Muscle of back (tissue), 13 donors: ENCODE measurements at places on chromosomes 1 and 21.

DNA sequence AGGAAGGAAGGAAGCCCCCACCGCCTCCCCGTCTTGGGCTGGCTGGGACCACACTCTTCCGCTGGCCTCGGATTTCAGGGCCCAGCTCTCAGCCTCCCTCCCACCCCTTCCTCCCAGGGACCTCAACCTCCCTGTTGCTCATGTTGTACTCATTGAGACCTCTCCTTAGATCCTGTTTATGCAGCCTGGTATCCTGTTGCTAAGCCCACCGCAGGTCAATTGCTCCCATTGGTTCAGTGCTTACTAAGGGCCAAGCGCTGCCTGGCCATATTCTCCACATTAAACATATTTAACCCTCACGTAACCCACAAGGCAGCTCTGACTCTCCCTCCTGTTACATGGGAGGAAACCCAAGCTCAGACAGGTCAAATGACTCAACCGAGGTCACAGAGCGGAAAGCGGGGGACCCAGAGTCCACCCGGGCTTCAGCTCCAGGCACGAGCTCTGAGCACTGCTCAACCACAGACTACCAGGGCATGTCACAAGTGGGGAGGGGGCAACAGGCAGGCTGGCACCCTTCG lies 23.2 kb upstream of the H6PD start:
- no peak for DNase-seq

GRCh38 chr1:3858231-3858981 lies 1.1 kb downstream of the DFFB start:
- DNase-seq = peak; percentile 45

GRCh38 chr1:64302194-64302593 lies 98.8 kb downstream of the UBE2U start:
- no peak for DNase-seq

GRCh38 chr1:176919386-176920378 lies 244.8 kb downstream of the ASTN1 start:
- no peak for DNase-seq

- DNase-seq = no peak
Measured at GRCh38 chr1:117565745-117566455, 39.9 kb upstream of the TENT5C start.

DNA sequence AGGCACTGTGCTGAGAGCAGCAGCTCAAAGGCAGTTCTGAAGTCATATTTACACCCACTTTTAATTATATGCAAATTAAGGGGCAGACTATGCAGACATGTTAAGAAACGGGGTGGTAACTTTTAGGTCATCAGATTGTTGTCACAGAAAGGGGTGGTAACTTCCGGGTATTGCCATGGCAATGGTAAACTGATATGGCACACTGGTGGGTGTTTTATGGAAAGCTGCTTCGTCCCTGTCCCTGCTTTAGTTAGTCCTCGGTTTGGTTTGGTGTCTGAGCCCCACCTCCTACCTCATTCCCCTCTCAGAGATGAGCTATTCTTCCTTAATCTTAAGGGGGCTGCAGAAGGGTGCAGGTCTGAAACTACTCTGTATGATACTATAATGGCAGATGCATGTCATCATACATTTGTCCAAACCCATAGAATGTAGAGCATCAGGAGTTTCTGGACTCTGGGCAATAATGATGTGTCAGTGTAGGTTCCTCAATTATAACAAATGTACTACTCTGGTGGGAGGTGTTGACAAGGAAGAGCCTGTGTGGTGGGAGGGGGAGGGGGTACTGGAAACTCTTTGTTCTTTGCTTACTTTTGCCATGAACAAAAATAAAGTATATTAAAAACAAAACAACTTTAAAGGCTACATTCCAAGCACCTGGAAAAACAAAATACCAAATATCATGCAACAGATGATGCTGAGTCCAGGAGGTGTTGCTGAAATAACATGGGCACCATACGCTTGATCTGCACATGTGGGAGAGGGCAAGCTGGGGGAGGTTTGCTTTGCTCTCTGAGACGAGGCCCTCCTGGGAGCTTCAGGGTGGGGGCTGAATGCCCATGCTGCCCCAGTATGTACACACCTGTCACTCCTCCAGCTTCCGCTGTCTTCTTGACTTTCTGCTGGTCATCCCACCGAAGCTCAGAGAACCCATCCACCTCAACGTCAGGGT lies 6.3 kb downstream of the PARP1 start:
- DNase-seq = no peak

GRCh38 chr1:236394879-236395229 lies 768 bp downstream of the EDARADD start:
- DNase-seq = no peak
